Neural crest cell (in vitro differentiated cells): ENCODE measurements at places on chromosomes 5 and 9. TPM values are rescaled to one million over a fixed set of nuclear protein-coding genes. Genes with fewer than 3 reads are reported as not detected.

- DNase-seq, result no peak
Measured at GRCh38 chr9:21872696-21873095, 70.3 kb downstream of the MTAP start.

FCN1 gene
- total RNA-seq, result not detected in 2 replicates

- no peak for DNase-seq
Measured at GRCh38 chr5:157252711-157253465, 13.0 kb upstream of the CYFIP2 start.

GRCh38 chr5:59293700-59294099 is 599.8 kb downstream of the PDE4D start:
- DNase-seq, result no peak

GRCh38 chr5:36945687-36946086 is 69.1 kb downstream of the NIPBL start:
- DNase-seq, result no peak

DNA sequence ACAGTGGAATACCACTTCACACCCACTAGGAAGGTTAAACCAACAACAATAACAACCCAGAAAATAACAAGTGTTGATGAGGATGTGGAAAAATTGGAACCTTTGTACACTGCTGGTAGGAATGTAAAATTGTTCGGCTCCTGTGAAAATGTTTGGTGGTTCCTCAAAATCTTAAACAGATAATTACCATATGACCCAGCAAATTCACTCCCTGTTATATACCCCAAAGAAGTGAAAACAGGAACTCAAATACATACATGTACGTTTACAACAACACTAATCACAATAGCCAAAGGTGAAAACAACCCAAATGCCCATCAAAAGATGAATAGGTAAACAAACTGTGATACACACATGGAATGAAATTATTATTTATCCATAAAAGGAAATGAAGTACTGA is 178.5 kb upstream of the PHYKPL start:
- DNase-seq, result no peak

DNA sequence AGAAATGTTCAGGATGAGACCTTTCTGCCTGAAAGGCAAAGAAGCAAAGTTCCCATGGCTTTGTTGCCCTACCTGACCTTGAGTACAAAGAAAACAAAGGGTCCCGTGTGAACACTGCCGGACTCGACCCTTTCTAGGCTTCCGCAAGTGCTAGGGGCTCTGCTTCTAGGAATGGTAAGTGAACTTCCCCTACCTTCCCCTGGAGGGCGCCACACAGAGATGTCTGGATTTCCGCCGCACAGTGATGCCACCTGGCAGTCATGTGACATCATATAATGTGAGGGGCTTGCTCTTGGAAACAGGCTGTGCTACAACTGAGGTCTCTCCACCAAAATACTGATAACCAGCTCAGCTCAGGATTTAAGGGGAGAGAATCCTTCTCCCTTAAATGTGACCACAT is 56.6 kb downstream of the HSD17B3 start:
- DNase-seq, result peak; percentile 19

GRCh38 chr5:97854871-97855762 is 672.1 kb upstream of the RIOK2 start:
- no peak for DNase-seq

DNA sequence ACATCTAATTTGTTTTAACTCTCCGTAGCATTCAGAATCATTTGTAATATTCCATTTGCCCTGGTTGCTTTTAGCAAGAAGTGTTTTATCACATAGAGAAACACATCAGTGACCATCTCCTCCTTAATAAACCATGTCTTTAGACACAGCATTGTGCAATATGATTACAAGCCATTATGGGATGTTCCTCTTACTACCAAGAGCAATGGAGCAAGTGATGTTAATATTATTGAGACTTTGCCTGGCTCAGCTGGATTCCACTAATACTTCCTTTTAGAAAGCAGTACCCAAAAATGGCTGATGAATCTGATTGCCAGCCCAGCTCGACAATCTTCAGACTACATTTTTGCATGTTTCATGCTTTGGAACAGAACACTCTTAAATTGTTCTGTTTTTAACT is 364.2 kb downstream of the OSTF1 start:
- no peak for DNase-seq

NSD1 gene
- 122 TPM in 2 replicates for total RNA-seq

DNA sequence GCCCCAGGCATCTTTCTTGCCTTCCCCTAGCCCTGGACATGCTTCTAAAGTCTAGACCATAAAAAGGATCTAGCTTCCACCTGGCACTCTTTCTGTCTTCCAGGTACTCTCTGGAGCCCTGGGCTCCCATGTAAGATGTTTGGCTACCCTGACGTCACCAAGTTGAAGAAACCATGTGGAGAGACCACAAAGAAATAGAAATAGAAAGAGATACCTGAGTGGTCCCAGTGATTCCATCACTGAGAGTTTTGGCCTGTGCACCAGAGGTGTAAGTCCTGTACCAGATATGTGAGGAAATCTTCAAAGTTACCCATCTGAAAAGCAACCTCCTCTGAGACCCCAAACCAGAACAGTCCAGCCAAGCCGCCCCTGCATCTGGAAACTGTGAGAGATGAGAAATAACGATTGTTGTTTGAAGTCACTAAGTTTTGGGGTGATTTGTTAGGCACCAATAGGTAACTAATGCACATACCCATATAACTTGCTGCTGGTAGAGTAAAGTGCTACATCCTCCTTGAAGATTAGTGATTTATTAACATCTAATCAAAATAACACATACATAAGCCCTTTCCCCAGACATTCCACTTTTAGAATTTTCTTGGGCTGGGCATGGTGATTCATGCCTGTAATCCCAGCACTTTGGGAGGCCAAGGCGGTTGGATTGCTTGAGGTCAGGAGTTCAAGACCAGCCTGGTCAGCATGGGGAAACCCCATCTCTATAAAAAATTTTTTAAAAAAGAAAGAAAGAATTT is 85.7 kb upstream of the LHFPL2 start:
- no peak for DNase-seq

DNA sequence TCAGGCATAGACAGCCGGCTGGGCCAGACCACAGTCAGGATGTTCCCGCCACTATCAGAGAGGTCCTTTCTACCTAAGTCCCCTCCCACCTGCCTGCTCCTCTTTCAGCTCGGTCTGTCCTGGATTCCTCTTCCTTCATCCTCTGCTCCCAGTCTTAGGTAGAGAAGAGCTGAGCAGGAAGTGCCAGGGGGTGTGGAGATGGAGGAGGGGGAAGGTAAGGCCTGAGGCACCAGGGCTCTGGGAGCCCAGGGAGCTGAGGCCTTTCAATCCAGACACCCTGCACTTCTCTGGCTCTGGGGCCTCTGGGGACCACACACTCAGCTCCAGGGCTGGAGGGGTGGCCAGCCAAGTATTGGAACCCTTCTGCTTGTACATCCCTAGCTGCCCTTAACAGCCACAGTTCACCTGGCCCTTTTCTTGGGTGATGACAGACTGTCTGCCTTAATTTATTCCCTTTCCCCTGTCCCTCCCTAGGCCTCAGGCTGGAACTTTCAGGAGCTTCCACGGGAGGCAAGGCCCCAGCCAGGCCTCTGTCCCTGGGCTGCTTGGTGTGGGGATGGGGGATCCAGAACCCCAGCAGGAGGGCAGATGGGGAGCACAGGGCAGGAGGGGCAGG is 15.6 kb downstream of the IRF1 start:
- no peak for DNase-seq

PPIC gene
- total RNA-seq, result 0.93 and 1.7 TPM in 2 replicates

GRCh38 chr9:88076286-88077070 is 61.8 kb downstream of the SPATA31C2 start:
- peak; percentile 61 for DNase-seq

GRCh38 chr9:90521811-90522570 is 120.6 kb downstream of the DIRAS2 start:
- DNase-seq, result no peak

TPRN gene
- total RNA-seq, result 22.0 and 25.1 TPM in 2 replicates

ROPN1L gene
- total RNA-seq, result 0.68 and 1.0 TPM in 2 replicates

CYLC2 gene
- not detected in 2 replicates for total RNA-seq

DNA sequence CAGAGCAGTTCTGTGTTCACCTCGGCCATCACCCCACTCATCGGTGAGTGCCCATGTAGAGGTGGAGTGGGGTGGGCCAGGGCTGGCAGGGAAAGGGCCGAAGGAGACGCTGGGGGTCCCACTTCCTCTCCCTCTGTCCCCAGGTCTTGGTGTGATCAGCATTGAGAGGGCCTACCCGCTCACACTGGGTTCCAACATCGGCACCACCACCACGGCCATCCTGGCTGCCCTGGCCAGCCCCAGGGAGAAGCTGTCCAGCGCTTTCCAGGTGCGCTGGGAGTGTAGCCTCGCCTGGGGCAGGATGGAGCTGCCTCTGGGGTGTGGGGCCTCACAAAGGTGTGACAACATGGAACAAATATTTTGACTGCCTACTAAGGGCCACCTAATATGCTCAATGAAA is 3.7 kb downstream of the PFN3 start:
- no peak for DNase-seq

SLC34A1 gene
- total RNA-seq, result 0.16 TPM in 1 of 2 replicates, not detected in the other

PCDHGA8 gene
- total RNA-seq, result 0.33 and 0.43 TPM in 2 replicates
